ENCODE measurements at places on chromosomes 4 and X. TPM values are rescaled to one million over a fixed set of nuclear protein-coding genes. Genes with fewer than 3 reads are reported as not detected.
A peak's percentile ranks its signal among the peaks of the same experiment; 100 is the strongest.

ACOT9 gene
- total RNA-seq, result 63.8 TPM

EVC2 gene
- 20.2 TPM for total RNA-seq

ANKRD50 gene
- 10.6 TPM for total RNA-seq

FAT1 gene
- 35.3 TPM for total RNA-seq

ZCCHC4 gene
- 13.1 TPM for total RNA-seq

PPEF1 gene
- total RNA-seq, result not detected

SUPT20HL1 gene
- total RNA-seq, result not detected

SFRP2 gene
- 9.4 TPM for total RNA-seq

ASB12 gene
- total RNA-seq, result not detected

- DNase-seq, result peak; percentile 57
Observed at GRCh38 chr4:4990857-4991540, 28.3 kb downstream of the CYTL1 start.

GRCh38 chr4:161530710-161531109 is 633.1 kb downstream of the FSTL5 start:
- DNase-seq, result no peak

DNA sequence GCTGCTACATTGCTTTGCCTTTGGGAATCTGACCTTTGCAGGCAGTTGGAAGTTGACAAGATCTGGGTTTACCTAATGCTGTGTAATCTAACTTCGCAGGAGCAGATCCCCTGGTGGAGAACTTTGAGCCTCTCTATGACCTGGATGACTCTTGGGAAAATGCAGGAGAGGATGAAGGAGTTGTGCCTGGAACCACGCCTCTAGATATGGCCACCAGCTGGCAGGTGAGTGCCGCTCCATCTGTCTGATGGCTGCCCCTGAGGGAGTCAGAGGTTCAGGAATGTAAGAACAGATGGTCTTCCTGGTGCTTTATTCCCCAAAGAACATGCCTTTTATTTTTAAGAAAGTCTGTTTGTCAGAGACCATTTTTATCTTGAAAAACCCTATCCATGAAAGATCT is 109.3 kb downstream of the NFKB1 start:
- DNase-seq, result no peak

- no peak for DNase-seq
Observed at GRCh38 chrX:68462653-68463052, 29.4 kb upstream of the OPHN1 start.

DNA sequence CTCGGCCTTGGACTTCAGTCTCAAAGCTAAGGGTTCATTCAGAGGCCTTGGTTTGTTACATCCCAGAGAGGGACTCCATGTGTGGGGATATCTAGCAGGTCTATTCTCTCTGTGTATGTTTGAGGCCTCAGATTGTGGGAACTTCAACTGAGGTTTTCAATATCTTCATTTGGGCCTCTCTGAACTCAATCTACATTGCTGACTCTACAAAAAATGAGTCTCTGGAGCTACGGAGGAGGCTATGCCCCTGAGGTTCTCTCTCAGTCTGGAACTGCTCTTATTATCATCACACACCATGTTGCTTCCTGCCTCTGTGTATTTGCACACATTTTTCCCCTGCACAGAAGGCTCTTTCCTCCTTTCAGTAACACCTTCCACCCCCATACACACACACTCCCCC is 5.1 kb upstream of the TSR2 start:
- no peak for DNase-seq

- no peak for DNase-seq
Observed at GRCh38 chr4:24476282-24476681, 108.1 kb downstream of the DHX15 start.

DNA sequence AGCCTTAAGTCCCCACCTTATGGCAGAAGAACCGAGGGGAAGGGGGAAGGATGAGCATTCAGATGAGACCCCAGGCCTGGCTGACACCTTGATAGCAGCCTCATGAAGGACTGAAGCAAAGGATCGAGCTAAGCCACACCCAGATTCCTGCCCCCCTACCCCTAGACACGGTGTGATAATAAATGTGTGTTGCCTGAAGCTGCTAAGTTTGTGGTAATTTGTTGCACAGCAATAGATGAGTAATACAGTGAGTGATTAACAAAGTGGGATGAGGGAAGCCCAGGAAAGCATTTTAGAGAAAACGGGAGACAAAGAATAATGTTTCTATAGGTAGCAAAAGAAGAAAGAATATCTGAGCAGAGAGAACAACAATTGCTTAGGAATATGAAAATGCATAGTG is 404.2 kb downstream of the MID1IP1 start:
- no peak for DNase-seq
